ENCODE measurements at places on chromosomes 5 and 9.

DNA sequence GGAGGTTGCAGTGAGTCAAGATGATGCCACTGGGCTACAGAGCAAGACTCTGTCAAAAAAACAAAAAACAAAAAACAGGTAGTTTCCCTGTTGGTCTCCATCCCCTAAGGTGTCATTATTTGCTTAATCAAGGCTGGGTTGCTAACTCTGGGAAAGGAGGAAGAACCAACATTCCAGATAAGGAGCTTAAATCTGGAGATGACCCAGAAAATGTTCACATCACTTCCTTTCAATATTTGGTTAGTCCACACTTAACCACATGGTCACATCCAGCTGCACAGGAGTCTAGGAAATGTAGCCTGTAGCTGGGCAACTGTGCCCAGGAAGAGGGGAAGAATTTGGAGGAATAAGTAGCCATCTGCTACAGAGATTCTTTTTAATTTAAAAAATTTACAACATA is 25.9 kb upstream of the MEGF9 start:
- no peak for DNase-seq

GRCh38 chr9:89461265-89461664 is 36.6 kb downstream of the SEMA4D start:
- DNase-seq, result peak; percentile 23

DNA sequence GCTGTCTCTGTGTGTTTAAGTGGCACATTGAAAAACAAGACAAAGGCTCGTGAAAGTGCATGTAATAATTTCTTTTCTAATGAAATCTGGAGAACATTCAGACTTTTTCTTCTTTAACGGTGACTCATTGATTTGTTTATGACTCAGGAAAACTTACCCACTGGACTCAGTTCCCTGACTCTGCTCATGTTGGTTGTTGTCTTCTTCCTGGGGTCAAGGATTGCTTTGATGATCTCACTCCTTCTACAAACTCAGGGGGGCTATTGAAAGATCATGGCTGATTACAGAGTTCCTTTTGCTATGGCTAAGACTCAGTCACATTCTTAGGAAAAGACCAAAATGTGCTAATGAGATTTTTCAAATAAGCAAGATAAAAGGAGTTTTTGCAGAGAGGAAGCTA is 141.1 kb upstream of the DAP start:
- DNase-seq, result no peak

DNA sequence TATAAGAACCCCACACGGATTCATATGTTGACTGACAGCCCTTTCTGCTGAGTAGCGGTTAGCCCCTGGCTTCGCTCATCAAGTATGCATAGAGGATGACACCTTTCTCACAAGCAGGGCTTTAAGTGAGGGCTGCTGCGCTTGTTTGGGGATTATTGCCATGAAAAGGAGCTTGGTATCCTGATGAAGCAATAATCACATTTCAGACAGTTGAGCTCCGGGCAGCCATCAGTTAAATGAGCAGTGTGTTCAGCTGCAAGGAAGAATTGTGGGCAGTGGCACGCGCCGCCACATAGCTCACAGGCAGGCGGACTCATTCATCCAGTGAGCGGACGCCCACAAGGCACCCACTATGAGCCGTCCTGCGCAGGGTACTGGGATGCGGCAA is 77.6 kb downstream of the NEK6 start:
- DNase-seq, result no peak

- DNase-seq, result no peak
These were observed 813.7 kb downstream of the MAT2B start for GRCh38 chr5:164319161-164319560.

DNA sequence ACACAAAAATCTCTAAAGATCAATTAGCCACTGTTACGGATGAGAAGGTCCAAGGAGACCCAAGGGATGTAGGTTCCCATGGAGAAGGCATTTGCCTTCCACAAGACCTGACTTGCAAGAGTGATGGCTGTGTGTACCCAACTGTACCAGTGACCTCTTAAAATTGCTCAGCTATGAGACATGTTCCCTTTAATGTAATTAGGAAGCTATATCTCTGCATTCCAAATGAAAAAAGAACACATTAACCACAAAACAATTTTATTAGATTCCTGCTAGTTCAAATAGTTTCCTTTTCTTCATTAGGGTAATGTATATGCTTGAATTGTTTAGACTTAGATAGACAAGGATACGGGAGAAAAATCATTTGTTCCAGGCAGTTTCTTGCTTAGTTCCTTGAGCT is 3.3 kb downstream of the OR2Y1 start:
- DNase-seq, result no peak

- no peak for DNase-seq
These were observed 70.9 kb upstream of the TXNDC8 start for GRCh38 chr9:110408598-110408997.

- no peak for DNase-seq
These were observed 5.4 kb upstream of the MAP1B start for GRCh38 chr5:72101828-72102227.

- no peak for DNase-seq
These were observed 96.2 kb downstream of the ARHGEF28 start for GRCh38 chr5:73722231-73722630.

DNA sequence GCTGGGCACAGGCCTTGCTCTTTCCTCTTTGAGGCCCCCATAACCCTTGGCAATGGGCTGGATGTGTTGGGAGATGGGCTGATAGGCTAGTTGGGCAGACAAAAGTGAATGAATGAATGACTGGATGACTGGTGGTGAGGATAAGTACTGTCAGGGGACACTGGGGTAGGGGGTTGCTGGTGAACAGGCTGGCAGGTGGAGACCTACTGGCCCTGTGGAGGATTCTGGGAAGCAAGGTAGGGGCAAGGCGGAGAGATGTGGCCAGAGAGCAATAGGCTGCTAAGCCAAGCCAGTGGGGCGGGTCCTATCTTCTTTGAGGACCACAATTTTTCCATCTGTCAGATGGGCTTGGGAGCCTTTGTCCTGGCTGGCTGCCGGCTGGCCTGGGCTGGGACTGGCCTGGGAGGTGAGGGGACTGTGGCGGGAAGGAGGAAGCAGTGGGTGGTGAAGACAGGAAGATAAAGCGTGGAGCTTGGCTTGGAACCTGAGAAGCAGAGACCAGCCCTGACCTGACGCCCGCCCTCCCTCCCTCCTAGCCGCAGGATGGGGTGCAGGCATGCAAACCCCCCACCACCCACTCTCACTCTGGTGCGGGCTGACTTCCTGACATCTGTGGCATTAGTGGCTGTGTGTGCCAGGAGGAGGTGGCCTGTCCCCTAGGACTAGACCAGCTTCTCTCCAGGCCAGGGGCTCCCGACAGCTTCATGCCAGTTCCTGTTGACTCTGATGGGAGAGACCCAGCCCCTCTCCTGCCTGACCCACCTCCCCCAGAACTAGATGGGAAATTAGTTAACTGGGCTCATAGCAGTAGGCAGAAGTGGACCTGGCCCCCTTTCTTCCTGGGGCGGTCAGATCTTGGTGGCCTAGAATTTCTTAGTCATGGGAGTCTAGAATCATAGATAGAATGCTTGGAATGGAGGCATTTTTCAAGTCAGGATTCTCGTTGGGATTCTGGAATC is 9.5 kb downstream of the CXXC5 start:
- DNase-seq, result no peak

DNA sequence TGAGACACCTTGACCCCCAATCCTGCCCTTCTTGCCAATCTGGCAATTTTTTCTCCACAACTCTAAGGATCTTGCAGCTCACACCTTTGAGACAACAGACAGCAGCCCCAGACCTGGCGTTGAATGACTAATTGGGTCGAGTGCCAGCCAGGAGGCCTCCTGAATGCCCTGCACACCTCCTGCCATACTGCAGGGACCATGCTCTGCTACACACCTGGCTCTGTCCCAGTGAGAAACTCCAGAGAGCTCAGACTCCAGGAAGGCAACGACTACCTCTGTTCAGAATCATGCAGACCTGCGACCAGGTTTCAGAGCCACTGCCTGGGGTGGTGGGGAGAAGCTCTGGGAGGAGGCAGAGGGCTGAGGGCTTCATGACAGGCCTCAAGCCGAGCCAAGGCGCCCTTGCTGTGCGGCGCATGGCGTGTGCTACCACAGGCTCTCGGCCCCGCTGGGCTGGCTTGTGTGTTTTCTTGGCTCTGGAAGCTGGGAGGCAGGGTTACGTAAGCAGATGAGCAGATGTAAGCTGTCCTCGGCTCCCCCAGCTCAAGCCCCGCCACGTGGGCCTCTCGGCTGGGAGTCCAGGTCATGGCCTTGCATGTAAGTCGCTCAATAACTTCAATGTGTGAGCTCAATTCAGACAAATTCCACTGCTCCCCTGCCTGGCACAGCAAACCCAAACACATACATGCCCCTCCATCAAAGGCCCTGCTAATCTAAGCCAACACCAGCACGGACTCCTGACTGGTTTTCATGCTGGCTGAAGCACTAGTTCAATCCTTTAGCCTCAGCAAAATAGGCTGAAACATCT is 27.5 kb downstream of the B4GALT1 start:
- DNase-seq, result no peak

All from activated T-helper 1 cell treated with anti-CD3 and anti-CD28 coated beads, Interleukin-2, amount 50 U/mL, for 16 hours (primary cell).